ENCODE measurements at places on chromosomes 2 and 18.

DNA sequence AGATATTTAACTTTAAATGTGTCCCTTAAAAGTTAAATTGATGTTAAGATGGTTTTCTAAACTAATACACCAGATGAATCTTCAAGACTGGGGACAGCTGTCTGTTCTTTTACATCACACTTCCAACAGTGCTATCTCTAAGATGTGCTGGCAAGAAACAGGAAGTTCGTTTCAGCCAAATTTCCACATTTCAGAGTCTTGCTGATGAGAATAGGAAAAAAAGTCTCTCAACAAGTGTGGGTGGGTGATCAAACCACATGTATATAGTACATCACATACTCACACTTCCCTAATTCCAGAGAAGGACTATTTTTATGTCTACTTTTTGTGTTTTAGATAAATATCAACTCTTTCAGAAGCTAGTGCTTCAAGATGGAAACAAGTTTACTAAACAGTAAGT lies 1712.8 kb upstream of the TMEFF2 start:
- DNase-seq = no peak

- no peak for DNase-seq
Observed at GRCh38 chr2:186522450-186522849, 36.4 kb downstream of the ZC3H15 start.

- DNase-seq = no peak
Observed at GRCh38 chr18:66564236-66564635, 39.7 kb downstream of the CDH19 start.

DNA sequence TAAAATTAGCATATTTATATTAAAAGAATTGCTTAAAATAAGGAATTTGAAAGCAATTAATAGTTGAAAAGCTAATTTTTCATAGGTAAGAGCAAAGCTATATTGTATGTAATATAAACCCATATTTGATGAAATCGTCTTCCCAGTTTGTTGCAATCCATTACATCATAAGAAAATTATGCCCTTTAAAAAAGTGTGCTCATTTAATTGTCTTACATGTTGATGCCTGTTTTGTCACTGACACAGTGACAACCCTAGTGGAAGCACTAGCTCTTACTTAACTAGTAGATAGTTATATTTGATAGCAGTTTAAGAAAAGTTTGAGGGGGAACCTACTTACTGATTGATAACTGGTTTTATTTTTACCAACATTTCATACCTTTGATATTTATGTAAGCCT lies 30.0 kb upstream of the IL18RAP start:
- DNase-seq = no peak

GRCh38 chr2:86025229-86025820 lies 80.4 kb downstream of the POLR1A start:
- no peak for DNase-seq

DNA sequence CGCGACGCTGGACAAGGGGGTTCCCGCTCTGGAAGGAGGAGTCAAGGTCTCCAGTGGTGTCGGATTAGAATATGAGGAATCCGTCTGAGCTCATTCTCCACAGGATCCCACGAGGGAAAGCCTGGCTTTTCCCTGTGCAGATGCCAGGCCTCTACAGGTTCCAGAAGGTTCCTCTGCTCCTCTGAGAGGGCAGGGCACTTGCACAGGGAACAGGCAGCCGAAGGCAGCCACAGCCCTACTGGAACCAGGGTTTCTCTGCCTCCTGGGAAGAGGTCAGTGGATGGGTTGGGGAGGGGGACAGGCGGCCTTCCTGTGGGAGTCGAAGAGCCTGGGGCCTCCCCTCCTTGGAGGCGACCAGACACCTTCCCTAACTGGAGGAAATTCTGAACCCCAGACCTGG lies 1.7 kb upstream of the AQP12A start:
- no peak for DNase-seq

- no peak for DNase-seq
Observed at GRCh38 chr2:95578539-95578938, 13.3 kb upstream of the TRIM43 start.

DNA sequence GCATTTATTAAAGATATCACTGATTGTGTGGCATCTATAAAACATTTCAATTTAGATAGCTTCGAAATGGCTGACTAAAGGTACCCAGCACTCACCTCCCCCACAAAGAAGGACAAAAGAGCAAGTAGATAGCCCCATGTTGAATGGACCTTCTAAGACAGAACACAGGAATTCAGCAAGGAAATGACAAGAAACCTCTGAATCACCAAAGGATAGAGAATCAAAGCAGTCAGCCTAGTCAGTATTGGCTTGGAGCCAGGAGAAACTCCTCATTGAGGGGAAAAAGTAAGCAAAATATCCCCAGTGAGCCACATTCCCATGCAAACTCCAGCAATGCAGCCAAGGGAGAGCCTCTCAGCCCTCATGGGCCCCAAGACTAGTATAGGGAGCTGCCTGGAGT lies 113.7 kb downstream of the BARD1 start:
- DNase-seq = no peak

DNA sequence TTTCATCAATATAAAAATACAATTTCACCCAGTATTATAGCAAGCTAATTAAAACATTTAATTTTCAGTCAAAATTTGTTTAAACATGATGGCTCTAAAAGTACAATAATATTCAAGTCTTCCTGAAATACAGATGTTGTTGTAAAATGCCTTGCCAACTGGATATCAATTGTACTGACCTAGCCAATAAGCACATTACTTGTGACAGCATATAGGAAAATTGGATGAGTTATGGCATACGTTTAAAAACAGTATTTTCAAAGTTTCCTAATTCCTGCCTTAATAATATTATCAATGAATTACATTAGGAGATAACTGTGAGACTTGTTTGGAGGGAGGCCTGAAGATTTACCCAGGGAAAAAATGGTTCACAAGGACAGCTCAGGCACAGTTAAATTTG lies 336.9 kb upstream of the CDH20 start:
- DNase-seq = no peak

DNA sequence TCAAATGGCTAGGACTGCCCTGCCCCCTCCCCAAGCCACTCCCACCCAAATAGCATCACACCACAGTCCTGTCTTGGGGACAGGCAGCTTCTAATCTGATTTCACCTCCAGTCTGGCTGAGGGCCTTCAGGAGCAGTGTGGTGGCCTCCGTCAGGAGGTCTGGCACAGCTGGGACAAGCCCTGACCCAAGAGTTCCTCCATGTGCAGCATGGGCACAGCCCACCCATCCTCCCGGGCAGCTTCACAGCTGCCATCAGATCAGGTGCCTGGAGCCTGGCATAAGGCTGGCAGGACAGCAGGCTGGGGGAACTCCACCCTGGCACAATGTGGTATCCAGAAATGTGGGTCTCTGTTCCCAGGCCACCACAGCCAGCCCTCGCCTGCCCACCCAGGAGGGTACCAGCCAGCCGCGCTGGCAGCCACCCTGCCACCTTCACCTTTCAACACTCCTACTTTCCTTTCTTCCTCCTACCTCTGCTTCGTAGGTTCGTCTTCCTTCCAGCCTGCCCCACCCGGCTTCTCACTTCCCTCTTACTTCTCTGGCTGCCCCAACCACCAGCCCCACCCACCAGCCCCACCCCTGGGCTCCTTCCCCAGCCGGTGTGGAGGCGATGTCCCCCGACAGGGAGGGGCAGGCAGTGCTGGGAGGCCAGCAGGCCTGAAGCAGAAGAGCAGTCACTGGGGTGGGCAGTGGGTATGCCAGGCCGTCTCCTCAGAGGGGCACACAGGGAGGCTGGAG lies at the start of gene CAPG:
Gene CAPG (minus strand): TSS at position 522 of the 739 bp plus-strand sequence. CDS start 8,221 bp downstream, outside the sequence.
- no peak for DNase-seq
